ENCODE measurements at places on chromosomes 2 and 18. TPM values are rescaled to one million over a fixed set of nuclear protein-coding genes. Genes with fewer than 3 reads are reported as not detected.

DNA sequence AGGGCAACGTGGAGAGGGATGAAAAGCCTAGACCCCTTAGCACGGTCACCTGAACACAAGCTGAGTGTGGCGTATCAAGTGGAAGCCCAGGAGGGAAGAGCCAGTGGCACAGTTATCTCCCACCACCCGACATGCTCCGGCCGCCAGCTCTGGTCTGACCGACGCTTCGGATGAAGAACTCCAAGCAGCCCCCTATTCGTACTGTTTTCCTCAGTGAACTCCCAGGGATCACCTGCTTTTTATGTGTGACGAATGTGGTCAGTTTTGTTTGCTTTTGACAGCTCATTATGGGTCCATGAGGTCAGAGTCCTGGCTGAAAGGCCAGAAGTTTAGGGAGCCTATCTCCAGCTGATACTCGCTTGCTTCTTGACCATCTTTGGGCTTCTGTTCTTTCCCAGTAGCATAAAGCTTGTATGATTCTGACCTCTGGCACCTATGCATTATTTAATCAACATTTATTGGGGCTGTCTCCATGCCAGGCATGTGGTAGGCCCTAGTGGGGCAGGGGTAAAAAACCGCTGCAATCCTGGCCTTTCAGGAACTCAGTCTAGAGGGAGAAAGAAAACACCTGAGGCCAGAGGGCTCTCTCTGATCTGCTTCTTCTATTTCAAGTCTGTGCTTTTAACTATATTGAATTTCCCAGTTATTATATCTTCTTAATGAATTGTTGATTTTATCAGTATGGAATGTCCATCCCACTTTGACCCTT is 33.0 kb upstream of the MRPL33 start:
- no peak for DNase-seq

DNA sequence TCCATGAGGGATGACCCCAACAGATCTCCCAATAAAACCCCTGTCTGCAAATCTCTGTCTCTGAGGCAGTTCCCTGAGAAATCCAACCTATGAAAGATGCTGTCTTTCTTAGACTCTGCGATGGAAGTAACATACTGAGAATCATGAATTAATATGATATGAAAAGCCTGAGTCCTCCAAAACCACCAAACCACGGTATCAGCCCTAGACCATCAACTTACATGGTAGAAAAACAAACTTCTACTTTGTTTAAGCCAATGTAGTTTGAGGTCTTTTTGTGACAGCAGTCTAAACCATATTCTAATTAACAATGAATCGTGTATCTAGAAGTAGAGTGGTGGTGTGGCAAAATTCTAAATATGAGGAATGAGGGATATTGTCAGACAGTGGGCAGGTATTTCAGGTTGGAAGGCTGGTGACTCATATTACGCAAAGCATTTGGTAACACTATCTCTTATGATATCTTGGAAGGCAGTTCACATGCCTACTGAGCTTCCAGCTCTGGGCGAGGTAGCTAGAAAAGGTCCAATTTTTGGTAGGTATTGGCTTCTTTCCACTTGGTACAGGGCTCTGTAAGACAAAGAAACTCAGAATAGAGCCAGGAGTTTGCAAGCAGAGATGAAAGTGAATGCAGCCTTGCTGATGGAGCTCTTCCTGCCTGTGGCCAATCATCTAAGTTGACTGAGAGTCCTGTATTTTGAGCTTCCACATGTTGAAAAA is 215.8 kb downstream of the ZFP36L2 start:
- DNase-seq = peak; percentile 18

DNA sequence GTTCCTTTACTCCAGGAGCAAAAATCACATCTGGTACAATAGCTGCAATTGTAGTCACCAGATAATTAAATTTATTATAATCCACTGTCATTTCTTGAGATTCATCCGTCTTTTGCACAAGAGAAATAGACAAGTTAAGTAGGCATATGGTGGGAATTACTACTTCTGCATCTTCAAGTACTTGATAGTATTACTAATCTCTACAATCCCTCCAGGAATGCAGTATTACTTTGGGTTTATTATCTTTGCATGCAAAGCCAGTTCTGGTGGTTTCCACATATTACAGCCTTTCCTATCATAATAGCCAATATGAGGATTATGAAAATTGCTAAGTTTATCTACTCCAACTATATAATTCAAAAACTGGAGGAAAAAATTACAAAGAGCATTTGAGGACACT is 254.1 kb downstream of the IKZF2 start:
- DNase-seq = no peak

DNA sequence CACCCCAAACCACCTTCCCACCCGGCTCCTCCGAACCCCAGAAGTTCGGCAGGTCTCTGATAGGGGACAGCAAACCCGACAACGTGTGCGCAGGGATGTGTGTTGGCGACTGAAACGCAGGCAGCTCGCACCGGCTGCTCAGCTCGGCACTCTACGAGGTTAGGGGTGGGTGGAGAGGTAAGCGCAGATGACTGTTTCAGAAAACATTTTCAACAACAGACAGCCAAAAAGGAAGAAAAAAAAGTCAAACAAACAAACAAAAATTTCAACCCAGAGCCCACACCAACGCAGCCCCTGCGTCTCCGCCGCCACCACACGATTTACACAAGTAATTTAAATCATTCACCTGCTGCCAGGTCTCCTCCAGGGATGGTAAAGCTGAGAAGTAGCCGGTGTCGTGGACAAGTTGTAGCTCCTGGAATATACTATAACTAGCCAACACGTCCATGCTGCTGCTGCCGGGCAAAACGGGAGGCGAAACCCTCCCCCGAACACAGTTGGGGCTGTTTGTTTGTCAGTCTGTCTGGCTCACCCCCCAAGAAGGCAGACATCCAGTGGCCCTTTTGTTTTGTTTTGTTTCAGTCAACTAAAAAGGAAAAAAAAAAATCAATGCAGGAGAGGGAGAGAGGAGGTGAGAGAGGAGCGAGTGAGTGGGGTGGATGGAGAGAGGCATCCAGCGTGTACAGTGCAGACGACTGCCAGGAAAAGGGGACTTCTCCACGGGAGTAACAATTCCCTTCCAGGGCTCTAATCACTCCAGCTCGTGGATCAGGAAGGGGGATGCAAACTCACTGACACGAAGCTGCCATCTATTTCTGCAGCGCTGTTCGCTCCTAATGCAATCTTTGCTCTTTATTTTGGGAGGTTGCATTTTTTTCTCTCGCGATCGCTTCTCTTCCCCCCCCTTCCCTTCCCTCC is at the start of gene KLF7:
Gene KLF7 (minus strand): TSS at position 828 of the 918 bp plus-strand sequence. CDS start 380 bp downstream, at position 448.
- peak; percentile 33 for DNase-seq

DYNAP gene
- total RNA-seq = not detected

DNA sequence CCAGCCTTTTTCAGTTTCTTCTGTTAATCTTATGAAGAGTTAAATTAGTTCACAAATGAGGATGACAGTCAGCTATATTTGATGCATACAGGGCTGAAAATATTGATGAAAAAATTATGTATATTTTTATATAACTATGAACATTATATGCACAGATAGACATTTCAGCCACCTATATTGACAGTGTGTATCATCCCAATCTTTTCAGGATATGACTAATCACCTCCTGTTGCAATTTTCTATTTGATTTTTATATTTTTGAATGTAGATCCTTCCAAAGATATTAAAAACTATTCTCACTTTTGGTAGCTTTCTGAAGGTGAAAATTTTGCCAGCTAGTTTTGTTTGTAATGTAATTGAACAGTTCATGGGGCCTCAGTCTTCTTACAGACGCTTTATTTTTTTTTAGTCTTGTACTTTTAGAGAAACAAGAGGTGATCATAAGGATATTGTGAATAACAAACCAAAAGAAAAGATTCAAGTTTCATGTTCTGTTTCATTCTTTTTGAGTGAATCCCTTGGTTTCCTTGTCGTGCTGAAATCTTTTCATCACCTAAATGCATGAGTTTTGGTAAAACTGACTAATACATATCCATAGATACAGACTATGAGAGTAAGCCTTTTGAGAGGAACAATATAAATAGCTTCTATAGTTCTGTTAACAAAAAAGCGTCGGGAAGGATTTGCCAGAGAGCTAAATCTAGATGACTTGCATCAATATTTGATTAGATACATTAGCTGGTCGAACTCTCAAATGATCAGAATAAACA is 123.1 kb downstream of the ARHGAP15 start:
- no peak for DNase-seq

- no peak for DNase-seq
These were observed 17.6 kb upstream of the CLIP4 start for GRCh38 chr2:29097569-29097968.

GRCh38 chr2:86065512-86065911 is 40.2 kb downstream of the POLR1A start:
- DNase-seq = no peak

KLF7 gene
- 4.7 TPM for total RNA-seq

INPP5D gene
- total RNA-seq = 6.5 TPM

GRCh38 chr18:6807515-6808257 is 78.2 kb downstream of the ARHGAP28 start:
- DNase-seq = no peak

DNA sequence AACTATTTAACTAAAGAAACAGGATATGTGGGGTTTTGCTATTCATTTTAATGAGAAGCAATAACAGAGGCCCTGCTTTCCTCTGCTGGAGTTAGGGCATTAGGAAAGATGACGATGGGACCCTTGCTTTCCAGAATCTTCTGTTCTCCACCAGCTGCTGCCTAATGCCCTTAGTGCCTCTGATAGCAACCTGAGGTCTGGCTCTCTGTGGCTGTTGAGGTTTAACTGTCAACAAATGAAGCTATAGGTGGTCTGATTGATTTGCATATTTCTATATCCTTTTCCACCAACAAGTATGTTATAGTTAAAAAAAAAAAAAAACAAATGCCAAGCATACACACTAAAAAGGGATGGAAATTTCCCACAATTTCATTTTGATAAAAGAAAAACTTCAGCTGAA is 115.1 kb upstream of the NCK2 start:
- DNase-seq = no peak

SLC23A3 gene
- 13.8 TPM for total RNA-seq

PLA2R1 gene
- 6.7 TPM for total RNA-seq

RAB6C gene
- not detected for total RNA-seq

ASB18 gene
- not detected for total RNA-seq

TIMM21 gene
- 29.6 TPM for total RNA-seq

CYP27C1 gene
- total RNA-seq = 0.19 TPM

DNA sequence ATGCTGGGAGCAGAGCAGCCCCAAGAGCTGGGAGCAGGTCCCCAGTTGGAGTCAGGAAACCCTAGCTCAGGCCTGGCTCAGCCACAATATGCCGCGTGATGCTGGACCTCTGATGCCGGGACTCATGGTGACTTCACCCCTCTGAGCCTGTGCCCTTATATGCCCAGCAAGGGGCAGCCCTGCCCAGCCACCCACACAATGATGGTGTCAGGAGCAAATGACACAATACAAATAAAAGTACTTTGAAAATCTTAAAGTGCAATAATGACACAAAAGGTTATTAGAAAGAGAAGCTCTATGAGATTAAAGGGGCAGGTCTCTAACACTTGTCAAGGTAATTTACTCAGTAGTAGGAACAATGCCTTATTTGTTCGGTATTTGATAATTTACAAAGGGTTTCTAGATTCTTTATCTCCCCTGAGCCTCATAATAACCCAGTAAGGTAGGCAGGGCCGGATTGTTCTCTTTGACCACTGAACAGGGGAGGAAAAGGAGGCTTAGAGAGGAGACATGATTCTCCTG is 18.3 kb upstream of the KIF3C start:
- DNase-seq = no peak

RUFY4 gene
- total RNA-seq = not detected

DNA sequence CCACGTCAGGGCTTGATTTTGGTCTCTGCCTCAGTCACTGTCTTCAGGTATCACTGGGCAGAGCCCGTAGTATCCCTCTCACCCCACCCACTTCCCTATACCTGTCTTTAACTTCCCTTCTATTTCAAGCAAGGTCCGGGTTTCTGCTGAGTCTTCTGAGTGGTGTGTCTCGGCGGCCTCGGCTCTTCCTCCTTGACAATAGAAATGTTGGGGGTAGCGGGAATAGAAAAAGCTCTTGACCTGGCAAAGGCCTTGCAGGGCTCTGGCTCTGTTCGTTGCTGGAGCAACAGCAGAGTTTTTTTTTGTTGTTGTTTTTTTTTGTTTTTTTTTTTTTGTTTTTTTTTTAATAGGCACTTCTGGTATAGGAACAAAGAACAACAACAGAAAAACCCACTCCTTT is 16.0 kb upstream of the IGFBP5 start:
- no peak for DNase-seq

RGPD3 gene
- 0.05 TPM for total RNA-seq

- no peak for DNase-seq
These were observed 119.0 kb downstream of the GALNT13 start for GRCh38 chr2:153990771-153991170.

DNA sequence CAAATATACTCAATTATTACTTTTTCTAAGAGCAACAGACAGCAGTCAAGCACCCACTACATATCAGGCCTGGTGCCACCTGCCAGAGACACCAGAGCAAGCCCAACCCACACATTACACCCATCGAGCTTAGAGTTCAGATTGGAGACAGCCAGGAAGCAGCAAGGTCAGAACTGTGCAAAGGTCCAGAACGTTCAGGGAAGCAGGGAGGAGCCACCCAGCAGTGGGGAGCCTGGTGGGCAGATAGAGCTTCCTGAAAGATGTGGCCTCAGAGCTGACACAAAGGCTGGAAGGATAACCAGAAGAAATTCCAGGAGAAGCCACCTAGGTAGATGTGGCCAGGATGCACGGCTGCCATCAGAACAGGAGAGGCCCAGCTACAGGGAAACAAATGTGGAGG is 440.5 kb upstream of the ID2 start:
- DNase-seq = no peak

- no peak for DNase-seq
These were observed 62.6 kb downstream of the EMX1 start for GRCh38 chr2:72979896-72980295.

- no peak for DNase-seq
These were observed 45.3 kb downstream of the RTTN start for GRCh38 chr18:70160073-70160678.

GRCh38 chr2:174072069-174072468 is 106.9 kb upstream of the SP3 start:
- no peak for DNase-seq

- DNase-seq = no peak
These were observed 1.5 kb downstream of the GIGYF2 start for GRCh38 chr2:232698556-232699091.

DNA sequence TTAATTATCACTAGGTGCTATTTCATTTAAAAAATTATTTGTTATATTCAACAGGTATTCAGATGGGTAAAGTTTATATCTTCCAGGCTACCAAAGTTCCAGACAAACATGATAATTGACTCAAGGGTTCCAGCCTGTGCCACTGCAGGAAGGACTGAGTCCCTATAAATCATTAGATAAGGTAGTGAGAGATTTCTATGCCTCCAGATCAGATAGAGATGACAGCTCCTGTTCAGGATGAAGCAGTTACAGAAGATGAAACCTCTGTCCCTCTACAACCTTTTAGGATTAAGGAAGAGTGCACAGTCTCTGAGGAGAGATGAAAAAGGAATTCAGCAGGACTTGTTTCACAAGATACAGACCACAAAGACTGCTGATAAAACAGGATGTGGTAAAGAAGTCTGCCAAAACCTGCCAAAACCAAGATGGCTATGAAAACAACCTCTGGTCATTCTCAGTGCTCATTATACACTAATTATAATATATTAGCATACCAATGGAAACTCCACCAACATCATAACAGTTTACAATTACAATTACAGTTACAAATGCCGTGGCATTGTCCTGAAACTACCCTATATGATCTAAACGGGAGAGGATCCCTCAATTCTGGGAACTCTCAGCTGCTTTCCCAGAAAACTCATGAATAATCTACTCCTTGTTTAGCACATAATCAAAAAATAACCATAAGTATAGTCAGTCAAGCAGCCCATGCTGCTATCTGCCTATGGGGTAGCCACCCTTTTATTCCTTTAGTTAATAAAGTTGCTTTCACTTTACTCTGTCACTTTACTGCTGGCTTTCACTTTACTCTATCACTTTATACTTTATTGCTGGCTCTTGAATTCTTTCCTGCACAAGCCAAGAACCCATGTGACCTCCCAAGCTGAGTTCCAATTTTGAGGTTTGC is 288.5 kb downstream of the PDE11A start:
- no peak for DNase-seq

ZBTB14 gene
- total RNA-seq = 11.8 TPM
